Stimulated activated CD8-positive, alpha-beta memory T cell treated with anti-CD3 and anti-CD28 coated beads, Interleukin-7, amount 100 ng/mL, for 4 hours (primary cell): ENCODE measurements at places on chromosomes 3 and 15.

DNA sequence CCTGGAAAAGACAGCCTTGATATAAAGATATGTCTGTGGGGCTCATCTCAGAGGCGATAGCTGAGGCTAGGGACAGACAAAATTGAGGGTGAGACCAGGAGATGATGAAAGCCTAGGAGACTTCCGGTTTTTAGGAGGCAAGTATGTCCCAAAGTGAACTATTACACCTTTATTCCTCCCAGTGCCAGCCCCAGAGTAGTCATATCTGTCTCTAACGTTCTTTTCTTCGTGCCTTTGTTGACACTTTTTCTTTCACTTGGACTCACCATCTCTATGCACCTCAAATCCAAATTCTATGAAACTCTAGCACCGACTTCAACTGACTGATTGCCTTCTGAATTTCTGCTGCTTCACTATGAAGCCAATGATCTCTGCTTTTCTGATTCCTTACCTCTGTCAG lies 93.8 kb upstream of the RASGRP1 start:
- DNase-seq = no peak

DNA sequence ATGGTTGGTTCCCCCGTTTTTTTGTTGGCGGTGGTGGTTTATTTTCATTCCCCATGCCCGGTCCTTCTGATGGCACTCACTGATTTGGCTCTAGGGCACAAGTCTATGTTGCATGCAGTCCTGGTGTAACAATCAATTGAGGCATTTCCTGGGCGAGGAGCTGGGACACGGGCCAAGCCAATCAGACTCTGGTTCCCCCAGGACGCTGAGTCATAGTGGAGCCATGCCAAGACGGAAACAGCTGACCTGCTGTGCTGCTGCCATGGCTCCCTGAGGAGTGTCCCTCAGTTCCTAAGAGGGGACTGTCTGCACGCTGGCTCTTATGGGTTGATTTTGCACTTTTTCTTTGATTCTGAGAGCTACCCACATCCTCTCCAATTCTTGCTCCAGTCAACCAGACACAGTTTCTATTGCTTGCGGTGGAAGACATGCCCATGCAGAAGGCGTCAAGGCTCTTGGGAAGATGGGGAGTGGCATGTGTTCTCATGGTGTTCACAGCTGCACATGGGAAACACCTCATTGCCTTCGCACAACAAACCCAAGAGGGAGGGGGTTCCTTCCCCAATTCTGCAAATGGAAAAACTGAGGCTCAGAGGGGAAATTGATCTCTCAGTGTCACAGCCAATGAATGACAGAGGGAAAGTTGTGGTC lies 28.3 kb upstream of the ALDH1L1 start:
- DNase-seq = no peak

DNA sequence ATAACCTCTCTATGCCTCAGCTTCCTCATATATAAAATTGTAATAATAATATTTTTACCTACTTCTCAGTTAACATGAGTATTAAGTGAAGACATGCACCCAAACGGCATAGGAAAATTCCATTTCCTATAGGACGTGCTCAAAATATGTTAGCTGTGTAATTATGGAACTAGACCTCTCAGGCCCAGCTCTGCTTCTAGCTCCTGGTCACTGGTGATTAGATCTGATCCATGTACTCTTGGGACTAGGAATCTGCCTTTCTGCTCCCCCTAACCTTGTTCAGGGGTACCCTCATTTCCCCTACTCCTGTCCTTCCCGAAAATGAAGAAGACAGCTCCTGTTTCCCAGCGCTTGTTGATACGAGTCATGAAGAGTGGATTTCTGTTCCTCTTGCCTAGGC lies 29.6 kb downstream of the TF start:
- DNase-seq = no peak

DNA sequence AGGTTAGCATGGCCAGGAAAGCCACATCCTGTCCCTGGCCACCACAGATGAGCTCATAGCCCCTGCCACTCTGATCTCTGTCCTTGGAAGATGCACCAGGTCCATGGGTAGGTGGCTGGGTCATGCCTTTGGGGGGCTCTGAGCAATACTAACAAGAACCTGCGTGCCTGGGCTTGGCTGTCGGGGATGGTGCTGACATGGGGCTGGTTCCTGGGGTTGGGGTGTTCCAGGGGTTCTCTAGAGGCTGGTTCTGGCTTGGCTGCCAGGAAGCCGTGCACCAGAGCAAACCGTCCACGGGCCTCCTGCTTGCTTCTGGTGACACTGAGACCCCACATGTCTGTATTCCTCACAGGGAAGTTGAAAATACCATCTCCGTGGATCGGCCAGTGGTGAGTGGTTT lies 44.1 kb downstream of the CAPN3 start:
- no peak for DNase-seq

- DNase-seq = no peak
Observed at GRCh38 chr3:193620057-193620456, 27.0 kb downstream of the OPA1 start.

- no peak for DNase-seq
Observed at GRCh38 chr15:68301301-68301700, 23.8 kb downstream of the FEM1B start.

DNA sequence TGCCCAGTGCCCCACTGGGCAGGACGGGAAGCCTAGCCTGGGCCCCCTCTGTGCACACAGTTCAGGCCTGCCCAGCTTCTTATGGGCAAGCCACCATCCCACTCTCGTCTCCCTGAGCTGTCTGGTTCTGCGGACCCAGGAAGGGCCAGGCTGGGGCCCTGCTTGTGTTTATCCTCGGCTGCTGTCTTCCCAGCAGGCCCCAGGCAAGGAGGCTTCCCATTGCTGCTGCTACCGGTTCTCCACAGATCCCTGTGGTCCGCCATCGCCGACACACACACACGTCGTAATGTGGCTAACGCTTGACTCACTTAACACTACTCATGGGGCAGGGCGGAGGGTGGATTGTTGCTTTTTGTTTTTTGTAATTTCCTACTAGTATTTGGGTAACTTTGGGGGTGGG lies 52.4 kb upstream of the SLC6A1 start:
- no peak for DNase-seq

GRCh38 chr3:99325402-99325801 lies 313.0 kb upstream of the COL8A1 start:
- DNase-seq = no peak
